ENCODE measurements at places on chromosomes 5 and 9.

GRCh38 chr5:28766565-28767158, 1728.3 kb upstream of the CDH9 start:
- DNase-seq: peak; percentile 84

DNA sequence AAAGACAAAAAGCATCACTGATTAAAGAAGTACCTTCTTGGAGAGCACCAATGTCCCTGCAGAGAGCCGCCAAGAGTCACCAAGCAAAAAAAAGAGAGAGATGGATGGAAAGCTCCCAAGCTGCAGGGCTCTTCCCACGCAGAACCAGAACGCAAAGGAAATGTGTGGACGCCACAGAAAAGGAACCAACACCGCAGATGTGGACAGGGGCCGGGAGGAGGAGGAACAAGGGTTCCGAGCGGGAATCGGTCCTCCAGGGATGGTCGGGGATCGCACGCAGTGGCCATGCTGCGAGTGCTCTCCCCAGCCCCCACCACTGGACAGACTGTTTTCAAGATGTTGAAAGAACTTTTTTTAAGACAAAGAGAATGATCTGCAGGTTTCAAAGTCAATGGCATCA, 40.2 kb upstream of the ZNF354A start:
- DNase-seq: no peak

DNA sequence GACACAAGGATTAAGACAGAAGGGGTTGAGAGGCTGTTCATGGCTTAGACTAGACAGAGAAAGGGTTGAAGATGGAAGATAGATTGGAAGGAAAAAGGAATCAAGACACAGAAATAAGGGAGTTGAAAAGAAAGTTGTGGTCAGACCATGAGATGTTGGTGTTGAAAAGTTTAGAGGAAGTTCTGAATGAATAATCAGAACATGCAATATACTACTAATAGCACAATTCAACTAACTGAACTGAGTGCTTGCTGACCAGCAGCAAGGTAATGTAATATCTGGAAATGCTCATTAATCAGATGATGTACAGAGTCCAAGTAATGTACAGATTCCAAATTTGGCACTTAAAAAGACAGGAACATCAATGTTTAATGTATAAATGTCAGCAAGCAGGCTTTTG, 10.6 kb upstream of the NNT start:
- no peak for DNase-seq

DNA sequence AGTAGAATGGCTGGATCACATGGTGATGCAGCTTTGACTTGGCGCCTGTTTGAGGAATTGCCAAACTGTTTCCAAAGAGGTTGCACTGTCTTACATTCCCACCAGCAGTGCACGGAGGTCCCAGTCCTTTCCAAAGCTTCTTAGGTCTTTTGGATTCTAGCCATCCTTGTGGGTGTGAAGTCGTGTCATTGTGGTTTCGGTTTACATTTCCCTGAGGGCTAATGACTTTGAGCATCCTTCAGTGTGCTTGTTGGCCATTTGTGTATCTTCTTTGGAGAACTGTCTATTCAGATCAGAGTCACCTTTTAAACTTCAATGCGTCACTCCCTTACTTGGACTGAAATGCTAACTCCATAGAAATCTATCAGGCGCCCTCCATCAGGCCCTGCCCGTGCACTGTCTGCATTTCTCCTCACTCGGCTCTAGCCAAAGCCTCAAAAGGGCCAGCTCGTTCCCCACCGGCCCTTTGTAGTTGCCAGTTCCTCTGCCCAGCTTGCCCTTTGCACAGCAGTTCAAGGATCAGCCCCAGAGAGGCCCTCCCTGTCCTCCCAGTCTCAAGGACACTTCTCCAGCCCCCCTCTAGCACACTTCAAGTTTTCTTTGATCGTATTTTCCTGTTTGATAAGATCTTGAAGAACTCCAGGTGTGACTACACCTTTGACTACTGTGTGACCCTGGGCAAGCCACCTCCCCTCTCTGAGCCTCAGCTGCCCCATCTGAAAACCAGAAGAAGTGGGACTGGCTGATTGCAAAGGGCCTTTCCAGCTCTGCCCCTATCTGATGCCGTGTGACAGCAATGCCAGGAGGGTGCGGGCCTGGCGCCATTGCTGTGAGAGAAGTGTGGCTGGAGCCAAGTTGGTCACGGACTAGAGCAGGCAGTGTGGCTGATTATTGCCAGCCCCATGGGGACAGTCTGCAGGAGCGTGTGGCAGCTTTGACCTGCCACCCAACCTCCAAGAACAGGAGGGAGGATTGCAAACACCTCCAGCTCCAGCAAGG, 5.6 kb downstream of the HRH2 start:
- DNase-seq: no peak

DNA sequence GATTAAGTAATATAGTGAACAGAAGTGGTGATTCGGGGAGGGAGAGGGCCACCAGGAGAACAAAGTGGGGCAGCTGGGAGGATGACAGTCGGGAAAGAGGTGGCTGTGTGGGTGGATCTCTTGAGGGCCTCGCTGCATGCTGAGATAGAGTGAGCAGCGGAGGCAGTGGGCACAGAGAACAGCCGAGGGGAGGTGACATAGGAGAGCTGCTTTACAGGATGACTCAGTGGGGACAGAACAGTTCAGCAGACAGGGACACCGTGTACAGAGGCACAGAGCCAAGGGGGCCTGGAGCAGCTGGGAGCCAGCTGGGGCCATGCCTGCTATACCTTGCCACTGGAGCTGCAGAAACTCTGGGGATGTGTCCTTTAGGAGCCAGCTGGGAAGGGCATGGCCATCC, 273.9 kb downstream of the GADD45G start:
- DNase-seq: no peak

- peak; percentile 23 for DNase-seq
Observed at GRCh38 chr5:134948911-134949310, 18.8 kb upstream of the CATSPER3 start.

DNA sequence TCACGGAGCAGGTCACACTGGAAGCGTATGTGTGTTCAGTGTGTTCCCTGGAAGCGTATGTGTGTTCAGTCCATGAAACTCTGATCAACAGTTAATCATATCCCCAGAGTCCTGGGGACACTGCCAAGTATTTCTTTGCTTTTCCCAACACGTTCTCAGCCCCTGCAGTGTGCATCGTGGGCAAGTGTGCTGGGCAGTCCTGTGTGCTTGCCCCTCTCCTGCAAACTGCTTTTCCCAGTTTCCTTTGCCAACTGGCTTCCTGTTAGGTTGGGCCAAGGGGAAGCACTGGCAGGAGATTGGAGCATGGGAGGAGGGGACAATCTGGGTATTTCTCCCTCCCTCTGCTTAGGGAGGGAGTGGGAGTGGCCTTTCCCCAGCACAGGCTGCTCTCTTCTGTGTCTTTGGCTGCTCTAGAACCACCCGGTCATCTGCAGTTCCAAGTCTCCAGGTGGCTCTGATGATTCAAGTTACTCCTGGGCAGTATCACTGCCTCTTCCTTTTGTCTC, 36.8 kb upstream of the NEK6 start:
- DNase-seq: peak; percentile 41

GRCh38 chr9:78026947-78027346, 4.7 kb downstream of the GNAQ start:
- DNase-seq: peak; percentile 65

GRCh38 chr5:102554082-102554481, 55.3 kb upstream of the SLCO6A1 start:
- peak; percentile 28 for DNase-seq

DNA sequence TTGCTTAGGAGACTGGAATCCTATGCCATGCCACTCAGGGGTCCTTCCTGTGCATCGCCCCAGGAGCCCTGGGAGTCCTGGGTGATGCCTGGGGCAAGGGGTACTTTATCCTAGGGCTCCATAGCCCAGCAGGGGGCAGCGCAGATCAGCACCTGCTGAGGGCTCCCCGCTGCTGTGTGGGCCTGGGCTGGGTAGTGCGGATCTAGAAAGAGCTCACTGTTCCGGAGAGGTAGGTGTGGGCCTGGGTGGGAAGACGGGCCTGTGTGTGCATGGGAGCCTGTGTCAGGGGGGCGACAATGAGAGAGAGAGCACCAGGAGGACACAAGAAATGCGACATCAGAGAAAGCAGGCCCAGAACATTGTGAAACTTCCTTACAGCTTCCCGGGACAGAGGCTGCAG, 11.4 kb upstream of the DAB2IP start:
- DNase-seq: peak; percentile 27

GRCh38 chr9:119526698-119527097, 157.5 kb upstream of the BRINP1 start:
- no peak for DNase-seq

DNA sequence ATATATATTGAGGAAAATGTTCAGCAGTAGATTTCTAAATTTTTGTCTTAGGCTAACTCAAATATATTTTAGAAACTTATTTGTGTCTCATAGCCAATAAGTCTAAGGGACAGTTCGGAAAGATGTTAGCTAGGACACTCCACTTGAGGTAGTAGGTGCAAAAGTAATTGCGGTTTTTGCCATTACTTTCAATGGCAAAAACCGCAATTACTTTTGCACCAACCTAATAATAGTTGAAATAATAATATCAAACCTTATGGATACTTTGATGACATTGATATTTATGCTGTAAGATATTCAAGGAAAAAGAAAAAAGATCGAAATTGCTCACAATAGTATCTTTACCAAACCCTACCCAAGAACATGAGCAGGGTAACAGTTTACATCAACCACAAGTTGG, 555.5 kb upstream of the ST8SIA4 start:
- no peak for DNase-seq

- DNase-seq: peak; percentile 47
Observed at GRCh38 chr9:92716557-92716956, 46.6 kb upstream of the IPPK start.

- DNase-seq: peak; percentile 8
Observed at GRCh38 chr5:113092683-113093082, 116.1 kb downstream of the DCP2 start.

- DNase-seq: no peak
Observed at GRCh38 chr5:96026406-96027041, 64.9 kb upstream of the ELL2 start.

DNA sequence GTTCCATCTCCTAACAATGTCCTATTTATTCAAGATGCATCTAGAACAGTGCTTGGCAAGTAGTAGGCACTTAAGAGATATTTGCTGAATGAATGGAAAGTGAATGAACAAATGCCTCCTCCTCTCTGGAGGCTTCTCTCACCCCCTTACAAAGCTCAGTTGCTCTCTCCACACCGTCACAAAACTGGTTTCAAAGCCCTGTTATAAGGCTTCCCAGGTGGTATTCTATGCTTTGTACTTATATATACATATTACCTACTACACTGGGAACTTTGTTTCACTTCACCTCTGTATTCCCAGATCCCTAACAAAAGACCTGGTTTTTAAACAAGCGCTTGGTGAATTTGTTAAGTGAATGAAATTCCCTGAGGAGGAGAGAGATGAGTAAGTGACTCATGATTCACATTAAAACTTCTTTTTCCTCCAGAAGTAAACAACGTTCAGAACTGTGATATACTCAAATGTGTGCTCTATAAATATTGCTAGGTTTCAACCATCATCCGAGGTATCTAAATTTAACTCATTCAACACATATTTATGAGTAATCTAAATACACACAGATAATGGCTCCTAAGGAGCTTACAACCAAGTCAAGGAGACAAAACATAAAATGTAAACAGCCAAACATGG, 36.0 kb downstream of the DENND1A start:
- peak; percentile 42 for DNase-seq

DNA sequence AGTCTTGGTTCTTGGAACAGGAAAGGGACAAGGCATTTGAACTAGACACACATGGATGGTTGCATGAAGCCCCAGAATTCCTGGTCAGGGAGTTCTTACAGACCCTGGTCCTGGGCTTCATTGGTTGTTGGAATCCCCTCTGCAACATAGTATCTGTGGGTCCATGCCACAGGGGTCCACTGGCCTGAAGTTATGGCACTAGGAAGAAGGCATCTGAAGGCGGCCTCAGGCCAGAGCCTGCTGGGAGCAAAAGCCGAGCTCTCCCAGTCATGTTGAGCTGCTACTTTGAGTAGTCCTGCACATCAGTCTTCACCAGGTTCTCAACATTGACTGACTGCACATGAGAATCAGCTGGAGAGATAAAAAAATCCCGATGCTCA, 71.1 kb upstream of the PITX1 start:
- no peak for DNase-seq

DNA sequence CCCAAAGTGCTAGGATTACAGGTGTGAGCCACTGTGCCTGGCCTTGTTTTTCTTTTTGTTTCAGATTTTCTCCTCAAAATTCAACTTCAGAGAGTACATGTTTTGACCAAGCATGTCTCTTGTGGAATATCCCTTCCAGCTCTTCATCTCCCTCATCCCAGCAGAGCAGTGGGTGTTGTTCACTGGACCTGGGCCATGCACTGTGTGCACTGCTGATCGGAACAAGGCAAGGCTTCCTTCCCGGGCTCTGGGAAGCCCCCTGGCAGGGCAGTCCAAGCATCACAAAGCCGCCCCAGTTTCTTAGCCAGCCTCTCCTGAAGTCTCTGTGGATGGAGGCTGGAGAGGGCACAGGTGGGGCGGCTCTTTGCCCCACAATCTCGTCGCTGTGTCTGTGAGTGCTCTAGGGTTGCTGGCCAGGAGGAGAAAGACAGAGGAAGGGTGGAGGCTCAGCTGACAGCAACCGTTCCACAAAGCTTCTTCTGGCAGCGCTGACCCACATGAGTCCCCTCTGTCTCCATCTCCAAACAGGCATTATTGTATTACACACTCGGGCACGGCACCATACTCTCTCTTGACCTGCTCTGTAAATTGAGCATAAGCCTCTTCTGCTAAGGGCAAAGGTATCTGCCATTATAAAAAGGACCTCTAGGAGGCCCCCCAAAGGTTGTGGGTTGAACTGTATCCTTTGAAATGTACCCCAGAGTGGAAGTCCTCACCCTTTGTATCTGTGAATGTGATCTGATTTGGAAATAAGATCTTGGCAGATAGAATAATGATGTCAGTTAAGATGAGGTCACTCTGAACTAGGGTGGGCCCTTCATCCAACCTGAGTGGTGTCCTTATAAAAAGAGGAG, 89.6 kb downstream of the TARS1 start:
- DNase-seq: no peak

- peak; percentile 91 for DNase-seq
Observed at GRCh38 chr5:142325725-142326479, 1.1 kb upstream of the SPRY4 start.

Data from choroid plexus epithelial cell (primary cell).